Cortex of kidney (tissue), 1 donor: ENCODE measurements at places on chromosomes 4 and X.

DNA sequence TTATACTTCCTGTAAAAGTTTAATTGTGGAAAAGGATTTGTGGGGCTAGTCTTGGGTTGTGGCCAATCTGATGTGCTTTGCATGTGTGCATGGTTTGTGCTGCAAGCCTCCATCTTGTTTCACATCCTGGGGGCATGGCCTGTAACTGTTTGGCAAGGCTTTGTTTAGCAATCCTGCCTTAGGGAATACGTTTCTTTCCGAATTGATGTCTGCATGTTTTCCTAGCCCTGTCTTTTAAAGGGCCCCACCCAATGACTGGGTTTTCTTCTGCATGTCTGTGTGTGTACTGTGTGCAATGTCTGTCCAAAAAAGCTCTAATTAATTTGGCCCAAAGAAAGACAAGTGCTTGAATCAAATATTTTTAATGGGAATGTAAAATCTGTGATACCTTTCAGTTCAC, 74.6 kb upstream of the MID1IP1 start:
- no peak for DNase-seq

GRCh38 chrX:13357925-13358324, 38.1 kb upstream of the ATXN3L start:
- DNase-seq = no peak

DNA sequence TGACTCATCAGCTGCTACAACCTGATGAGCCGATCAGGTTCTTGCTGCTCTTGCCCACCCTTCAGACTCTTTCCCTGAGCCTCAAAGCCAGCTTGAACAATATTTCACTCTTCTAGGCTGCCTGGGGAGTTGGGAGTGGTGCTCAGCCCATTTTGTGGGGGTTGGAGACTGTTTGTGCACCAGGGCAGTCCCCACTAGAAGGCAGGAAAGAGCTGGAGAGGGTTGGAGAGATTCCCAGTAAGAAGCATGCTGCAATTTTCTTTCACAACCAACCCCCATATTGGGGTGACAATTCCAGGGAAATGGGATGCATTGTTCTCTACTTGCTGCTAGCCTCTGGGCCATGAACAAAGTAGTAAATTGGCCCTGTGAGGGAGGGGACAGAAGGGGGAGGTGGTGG, 44.1 kb downstream of the SLC16A2 start:
- DNase-seq = no peak

DNA sequence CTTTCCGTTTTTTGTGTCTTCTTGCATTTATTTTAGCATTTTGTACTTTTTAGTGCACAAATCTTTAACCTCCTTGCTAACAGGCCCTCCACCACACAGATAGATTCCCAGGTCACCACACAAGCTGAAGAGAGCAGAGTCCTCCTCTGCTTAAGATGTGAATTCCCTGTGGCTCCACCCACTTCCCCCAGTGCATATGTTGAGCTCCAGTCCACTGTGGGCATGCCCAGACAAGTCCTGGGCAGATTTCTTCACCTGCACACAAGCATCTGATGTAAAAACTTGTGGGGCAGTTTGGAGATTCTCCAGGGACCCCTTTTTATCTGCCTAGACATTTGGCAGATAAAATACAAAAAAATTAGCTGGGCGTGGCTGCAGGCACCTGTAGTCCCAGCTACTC, 19.8 kb upstream of the PASD1 start:
- no peak for DNase-seq
